ENCODE measurements at places on chromosomes 6 and 20.

GRCh38 chr6:115456848-115457247 is 603.8 kb downstream of the FRK start:
- DNase-seq = no peak

- DNase-seq = no peak
Measured at GRCh38 chr6:138981416-138981815, 6.6 kb downstream of the REPS1 start.

DNA sequence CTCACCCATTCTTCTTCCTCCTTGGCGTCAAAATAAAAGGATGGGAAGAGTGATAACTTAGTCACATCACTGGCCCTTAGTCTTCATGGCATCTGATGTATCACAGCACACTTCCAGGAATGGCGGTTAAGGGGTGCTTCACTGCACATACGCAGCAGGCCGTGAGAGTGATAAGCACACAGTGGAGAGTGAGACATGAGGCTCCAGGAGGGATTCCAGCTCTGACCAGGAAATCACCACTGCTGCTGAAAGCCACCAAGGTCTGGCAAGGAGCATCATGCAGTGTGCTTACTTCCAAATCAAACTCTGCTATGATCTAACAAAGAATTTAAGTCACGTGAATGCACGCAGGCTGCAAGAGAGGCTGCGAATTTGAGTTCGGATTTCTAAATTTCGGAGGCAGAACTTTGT is 62.4 kb downstream of the ARID1B start:
- no peak for DNase-seq

- no peak for DNase-seq
Measured at GRCh38 chr20:59850018-59850641, 83.3 kb downstream of the SYCP2 start.

DNA sequence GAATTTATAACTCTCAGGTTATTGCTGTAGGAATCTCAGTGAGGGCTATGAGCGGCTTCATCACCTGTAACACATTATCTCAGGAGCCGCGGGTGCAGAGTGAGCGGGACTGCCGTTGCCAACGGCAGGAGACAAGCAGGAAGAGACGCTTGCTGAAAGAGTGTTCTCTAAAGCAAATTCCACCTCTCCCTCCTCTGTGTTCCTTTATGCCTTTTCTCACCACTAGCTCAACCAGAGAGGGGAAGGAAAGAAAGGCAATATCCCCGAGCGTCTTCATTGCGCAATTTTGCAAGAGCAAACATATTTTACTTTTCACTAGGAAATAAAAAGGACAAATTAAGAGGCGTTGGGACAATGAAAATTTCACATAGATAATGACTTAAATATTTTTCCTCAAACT is 185.2 kb upstream of the EXOC2 start:
- DNase-seq = no peak

GRCh38 chr20:59767656-59768055 is 163.3 kb downstream of the PHACTR3 start:
- no peak for DNase-seq

DNA sequence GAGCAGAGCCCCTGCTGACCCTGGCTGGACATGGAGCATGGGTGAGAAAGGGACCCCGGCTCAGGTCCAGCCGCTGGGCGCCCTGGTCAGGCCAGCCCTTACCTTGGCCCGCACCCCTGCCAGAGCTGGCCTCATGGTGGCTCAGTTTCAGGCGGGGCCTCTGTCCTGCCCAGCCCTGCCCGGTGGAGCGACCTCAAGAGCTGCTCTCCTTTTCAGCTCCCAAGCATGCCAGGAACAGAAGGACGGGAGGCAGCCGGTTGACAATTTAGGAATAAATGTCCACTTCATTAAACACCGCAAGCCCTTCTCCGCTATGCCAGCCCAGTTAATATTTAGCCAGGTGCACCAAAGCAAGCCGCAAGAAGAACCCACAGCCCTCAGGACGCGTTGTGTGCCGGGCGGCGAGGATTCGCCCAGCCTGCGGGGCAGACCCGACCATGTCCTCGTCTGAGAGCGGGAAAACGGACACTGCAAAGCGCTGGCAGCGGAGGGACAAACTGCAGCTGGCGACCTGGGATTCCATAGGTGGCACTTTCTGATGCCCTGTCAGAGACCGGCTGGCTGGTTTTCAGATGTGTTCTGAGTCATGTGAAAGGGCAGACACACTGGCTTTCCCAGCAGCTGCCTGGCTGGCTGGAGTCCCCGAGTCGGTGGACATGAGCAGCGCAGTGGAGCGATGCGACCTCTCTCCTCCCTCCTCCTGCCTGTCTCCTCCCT is 221.9 kb downstream of the TTLL2 start:
- DNase-seq = no peak

DNA sequence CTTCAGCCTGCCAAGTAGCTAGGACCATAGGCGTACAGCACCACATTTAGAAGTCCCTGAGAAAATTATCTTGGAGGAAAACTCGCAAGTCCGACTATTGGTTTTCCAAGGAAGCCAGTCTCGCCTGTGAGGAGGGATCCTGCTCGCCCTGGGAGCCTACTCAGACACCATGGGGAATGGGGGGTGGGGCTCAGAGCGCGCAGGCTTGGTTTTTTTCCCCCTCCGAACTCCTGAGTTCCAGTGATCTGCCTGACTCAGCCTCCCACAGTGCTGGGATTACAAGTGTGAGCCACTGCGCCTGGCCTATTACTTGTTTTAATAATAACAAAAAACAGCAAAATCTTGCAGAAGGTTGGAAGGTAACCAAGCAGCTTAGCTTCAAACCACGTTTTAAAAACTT is 153.7 kb downstream of the OR2B2 start:
- no peak for DNase-seq

DNA sequence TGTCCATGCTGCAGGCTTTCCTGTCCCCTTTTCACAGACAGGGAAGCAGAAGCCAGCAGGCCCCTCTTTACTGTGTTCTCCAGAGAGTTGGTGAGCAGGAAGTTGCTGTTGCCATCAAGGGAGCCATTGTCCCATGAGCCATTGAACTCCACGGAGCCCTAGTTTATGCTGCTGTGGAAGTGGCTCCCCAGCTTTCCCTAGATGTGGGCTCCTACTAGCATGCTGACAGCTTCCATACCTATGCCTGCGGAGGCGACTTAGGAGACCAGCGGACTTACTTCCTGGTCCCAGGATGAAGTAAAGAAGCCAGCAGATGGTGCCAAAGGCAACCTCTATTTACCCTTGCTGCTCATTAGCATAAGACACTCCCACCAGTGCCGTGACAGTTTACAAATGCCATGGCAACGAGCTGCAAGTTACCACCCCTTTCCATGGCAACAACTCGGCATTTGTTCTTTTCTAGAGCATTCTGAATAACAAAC is 30.8 kb upstream of the FKBP1A start:
- no peak for DNase-seq

GRCh38 chr6:130843575-130844320 is 16.5 kb downstream of the SMLR1 start:
- DNase-seq = no peak

DNA sequence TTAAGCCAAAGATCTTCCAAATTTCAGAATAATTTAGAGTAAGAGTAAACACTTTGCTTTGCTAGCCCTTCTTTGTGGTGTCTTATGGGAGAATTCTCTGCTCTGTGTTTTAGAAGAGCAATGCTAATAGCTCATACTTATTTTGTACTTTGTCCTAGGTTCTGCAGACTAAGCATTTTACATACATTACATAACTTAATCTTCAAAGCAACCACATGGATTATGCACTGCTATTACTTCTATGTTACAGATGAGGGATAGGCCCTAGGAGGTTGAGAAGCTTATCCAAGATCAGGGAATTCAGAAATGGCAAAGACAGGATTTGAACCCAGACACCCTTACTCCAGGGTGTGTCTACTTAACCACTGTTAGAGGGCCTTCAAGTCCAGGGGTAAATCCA is 9.8 kb upstream of the CCDC170 start:
- no peak for DNase-seq
